ENCODE measurements at places on chromosomes 11 and 22.

- H3K27ac ChIP-seq = peak overlapping the region; percentile 86
- no peak for DNase-seq
- peaks cover 81% of the 10 kb centered on the region for H3K4me1 ChIP-seq
- H3K27me3 ChIP-seq = no peaks in the 10 kb centered on the region
- peaks cover 6% of the 10 kb centered on the region for H3K36me3 ChIP-seq
These were observed 7.5 kb downstream of the SGSM3 start for GRCh38 chr22:40377931-40378330.

- peaks cover 34% of the 10 kb centered on the region for H3K4me1 ChIP-seq
- peaks cover 70% of the 10 kb centered on the region for H3K27me3 ChIP-seq
- no peak for DNase-seq
- no peaks in the 10 kb centered on the region for H3K36me3 ChIP-seq
- no peak overlapping the region for H3K27ac ChIP-seq
- H3K4me3 ChIP-seq = no peak overlapping the region
These were observed 6.0 kb downstream of the ARHGEF12 start for GRCh38 chr11:120342226-120342625.

- DNase-seq = no peak
- no peak overlapping the region for H3K4me3 ChIP-seq
- H3K36me3 ChIP-seq = no peaks in the 10 kb centered on the region
- no peaks in the 10 kb centered on the region for H3K4me1 ChIP-seq
These were observed 46.1 kb upstream of the JAM3 start for GRCh38 chr11:134022748-134023147.

DNA sequence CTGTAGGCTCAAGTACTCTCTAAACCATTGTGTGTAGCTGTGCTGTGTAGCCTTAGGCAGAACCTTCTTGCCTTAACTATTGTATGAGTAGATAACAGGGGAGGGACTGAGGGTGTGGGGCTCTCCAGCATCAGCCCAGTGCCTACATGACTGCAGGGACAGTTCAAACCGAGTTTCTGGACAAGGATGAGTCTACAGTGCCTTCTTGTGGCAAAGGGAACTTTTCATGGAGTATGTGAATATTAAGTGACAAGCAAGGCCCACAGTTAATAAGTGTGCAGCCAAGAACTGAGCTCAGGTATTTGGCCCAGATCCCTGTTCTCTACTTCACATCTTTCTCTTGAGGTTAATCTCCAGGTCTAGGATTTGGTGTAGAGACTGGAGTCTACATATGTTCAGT is 424.4 kb upstream of the LARGE1 start:
- H3K27ac ChIP-seq = no peak overlapping the region
- no peaks in the 10 kb centered on the region for H3K36me3 ChIP-seq
- DNase-seq = no peak

- no peak for DNase-seq
- H3K36me3 ChIP-seq = no peaks in the 10 kb centered on the region
- H3K27me3 ChIP-seq = no peaks in the 10 kb centered on the region
These were observed 19.2 kb upstream of the KDM2A start for GRCh38 chr11:67099831-67100324.

GRCh38 chr22:50544078-50544745 is 1.5 kb upstream of the KLHDC7B start:
- no peaks in the 10 kb centered on the region for H3K27me3 ChIP-seq
- peak overlapping the region; percentile 67 for H3K4me3 ChIP-seq
- peaks cover 37% of the 10 kb centered on the region for H3K4me1 ChIP-seq
- DNase-seq = peak; percentile 80
- peak overlapping the region; percentile 85 for H3K27ac ChIP-seq

DNA sequence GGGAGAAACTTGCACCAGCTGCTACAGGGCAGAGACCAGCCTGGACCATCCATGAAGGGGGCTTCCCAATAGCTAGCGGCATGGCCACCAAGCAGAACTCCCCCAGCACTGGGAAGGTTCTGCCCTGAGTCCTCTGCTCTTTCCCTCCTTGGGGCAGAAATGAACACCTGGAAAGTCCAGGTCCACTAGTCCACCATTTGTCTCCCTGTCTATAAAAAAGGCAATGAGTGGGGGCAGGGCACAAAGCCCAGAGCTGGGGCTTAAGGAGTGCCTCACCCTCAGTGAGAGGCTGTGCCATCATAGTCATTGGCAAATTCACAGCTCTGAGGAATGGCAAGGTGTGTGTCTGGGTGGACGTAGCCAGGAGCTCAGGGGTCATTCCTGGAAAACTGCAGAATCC is 420.3 kb downstream of the SOX6 start:
- no peaks in the 10 kb centered on the region for H3K36me3 ChIP-seq
- no peak for DNase-seq
- H3K27me3 ChIP-seq = no peaks in the 10 kb centered on the region
- H3K4me1 ChIP-seq = no peaks in the 10 kb centered on the region

DNA sequence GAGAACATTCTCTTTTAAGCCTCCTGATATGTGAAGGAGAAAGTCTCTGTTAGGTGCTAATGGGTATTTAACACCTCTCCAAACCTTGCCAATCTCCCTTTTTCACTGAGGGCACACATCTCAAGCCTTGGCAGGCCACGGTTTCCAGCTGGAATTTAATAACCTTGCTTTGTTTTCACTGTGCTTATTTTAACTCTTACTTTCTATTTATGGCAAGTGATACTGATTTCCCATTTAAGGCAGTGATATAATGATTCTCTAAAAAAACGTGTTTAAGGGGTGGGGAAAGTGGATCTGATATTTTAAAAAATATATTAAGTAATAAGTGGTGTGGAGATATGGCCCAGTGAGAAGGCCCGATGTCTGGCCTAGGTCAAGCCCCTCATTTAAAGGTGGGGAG is 1.1 kb upstream of the RASD2 start:
- peaks cover 20% of the 10 kb centered on the region for H3K4me1 ChIP-seq
- peaks cover 49% of the 10 kb centered on the region for H3K27me3 ChIP-seq
- no peak for DNase-seq
- H3K36me3 ChIP-seq = no peaks in the 10 kb centered on the region
- H3K4me3 ChIP-seq = peak overlapping the region; percentile 73

DNA sequence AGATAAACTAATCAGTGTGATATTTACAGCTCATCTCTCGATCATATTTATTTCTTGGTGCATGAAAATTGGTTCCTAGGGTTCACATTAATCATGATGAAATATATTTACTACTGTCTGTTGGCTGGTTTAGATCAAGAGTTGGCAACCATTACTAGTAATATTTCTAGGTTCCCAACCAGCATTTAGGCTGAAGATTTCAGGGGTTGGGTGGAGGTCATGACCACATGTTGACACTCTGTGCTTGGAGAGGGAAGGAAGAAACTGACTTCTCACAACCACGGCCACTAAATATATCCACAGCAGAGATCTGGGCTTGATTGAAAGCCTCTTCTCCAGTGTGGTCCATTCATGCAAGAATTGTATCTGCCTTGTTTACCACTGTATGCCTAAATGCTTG is 87.9 kb downstream of the ALX4 start:
- no peak overlapping the region for H3K4me3 ChIP-seq
- no peak for DNase-seq
- peaks cover 16% of the 10 kb centered on the region for H3K36me3 ChIP-seq
- no peak overlapping the region for H3K27ac ChIP-seq
- H3K27me3 ChIP-seq = no peaks in the 10 kb centered on the region

DNA sequence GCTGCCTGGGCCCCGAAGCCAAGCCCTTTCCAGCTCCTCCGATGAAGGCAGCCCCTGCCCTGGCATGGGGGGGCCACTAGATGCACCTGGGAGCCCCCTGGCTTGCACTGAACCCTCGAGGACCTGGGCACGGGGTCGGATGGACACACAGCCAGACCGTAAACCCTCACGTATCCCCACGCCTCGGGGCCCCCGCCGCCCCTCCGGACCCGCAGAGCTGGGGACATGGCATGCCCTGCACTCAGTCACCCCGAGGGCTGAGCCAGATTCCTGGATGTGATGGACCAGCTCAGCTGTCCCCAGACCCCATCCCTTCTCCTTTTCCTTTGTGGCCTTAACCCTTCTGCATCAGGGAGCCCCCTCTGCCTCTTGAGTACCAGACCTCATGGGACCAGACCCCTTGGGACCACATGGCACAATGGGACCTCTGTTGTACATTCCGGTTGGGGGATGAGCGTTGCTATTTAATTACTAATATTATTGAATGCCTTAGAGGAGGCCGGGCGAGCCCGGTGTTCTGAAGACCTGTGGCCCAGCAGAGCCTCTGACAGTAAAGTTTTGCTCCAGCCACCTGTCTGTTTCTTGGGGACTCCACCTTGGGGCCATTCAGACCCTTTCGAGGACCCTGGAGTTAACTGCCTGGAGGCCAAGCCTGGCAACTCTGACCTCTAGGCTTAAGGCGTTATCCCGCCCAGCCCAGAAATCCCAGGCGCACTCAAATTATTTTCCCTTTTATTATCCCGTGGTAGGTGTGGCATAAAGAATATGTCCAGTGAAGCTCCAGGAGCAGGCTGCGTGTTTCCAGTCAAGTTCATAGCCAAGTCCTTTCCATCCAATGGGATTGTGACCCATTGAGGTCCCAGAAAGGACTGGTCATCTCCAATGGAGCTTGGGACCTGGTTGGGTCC is 3.0 kb downstream of the RASL10A start:
- no peaks in the 10 kb centered on the region for H3K36me3 ChIP-seq
- peaks cover 21% of the 10 kb centered on the region for H3K4me1 ChIP-seq
- peak overlapping the region; percentile 89 for H3K27ac ChIP-seq
- DNase-seq = no peak
- peak overlapping the region; percentile 65 for H3K4me3 ChIP-seq

DNA sequence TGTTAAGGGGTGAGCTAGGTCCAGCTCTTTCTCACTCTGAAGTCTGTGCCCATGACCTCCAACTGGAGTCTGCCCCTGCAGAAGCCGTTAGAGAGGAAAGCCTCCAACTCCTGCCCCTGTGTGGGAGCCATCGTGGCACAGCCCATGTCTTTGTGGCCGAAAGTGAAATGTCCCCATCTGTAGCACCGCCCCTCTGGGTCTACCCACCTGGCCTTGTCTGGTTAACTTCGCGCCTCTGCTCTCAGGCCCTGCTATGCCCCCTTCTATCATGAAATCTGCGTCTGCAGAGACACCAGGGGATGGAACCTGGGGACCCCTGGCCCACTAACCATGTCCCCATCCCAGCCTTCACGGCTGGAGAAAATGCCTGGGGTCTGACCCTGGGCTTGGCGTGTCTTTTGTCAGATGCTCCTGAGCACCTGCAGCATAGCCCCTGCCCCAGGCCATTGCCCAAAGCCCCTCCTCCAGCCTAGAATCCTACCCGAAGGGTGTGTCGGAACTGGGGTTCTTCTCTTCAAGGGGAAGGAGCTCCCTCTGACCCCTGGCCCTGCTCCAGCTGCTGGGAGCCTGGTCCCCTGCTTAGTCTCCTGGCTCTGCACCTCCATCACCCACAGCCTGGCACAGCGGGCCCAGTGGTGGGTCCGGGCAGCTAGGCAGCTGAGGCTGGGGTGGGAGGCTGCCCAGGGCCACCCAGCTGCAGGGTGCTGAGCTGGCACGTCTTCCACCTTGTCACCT is 35.8 kb upstream of the HMOX1 start:
- DNase-seq = no peak
- H3K27me3 ChIP-seq = no peaks in the 10 kb centered on the region
- no peak overlapping the region for H3K4me3 ChIP-seq
- no peaks in the 10 kb centered on the region for H3K36me3 ChIP-seq

DNA sequence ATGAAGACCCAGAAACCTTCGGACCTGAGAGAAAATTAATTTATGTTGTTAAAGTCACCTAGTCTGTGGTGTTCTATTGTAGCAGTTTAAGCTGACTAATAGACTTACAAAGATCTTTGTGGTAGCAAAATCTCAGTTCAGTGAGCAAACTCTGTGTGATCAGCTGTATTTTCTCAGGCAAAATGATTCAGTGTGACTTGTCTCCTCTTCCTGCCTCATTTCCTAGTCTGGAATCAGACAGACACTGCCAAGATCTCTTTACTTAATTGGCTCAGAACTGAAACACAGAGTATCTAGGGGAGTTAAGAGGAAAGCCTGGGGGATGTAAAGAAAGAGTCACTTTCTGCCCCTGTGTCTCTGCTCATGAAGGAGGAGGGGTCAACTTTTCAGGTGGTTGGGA is 564.7 kb downstream of the KCNA4 start:
- H3K27me3 ChIP-seq = no peaks in the 10 kb centered on the region

DNA sequence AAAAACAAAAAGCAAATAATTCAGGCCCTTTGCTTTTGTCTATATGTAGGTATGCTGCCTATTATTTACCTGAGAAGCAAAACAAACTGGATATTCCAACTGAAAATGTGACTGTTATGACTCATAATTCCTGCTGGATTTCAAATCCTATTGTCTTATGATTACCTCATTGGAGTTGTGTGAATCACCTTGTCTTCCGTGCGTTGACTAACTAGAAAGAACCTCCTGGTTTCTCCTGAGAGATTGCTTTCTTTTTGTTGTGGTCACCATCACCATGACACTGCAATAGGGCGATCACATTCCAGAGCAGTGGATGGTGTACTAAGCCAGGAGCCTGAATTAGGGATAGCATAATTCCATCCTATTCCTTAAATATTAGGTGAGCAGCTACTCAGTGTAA is 23.0 kb upstream of the EXPH5 start:
- H3K36me3 ChIP-seq = no peaks in the 10 kb centered on the region
- no peak for DNase-seq
- H3K4me3 ChIP-seq = no peak overlapping the region
- peaks cover 17% of the 10 kb centered on the region for H3K27me3 ChIP-seq
- no peaks in the 10 kb centered on the region for H3K4me1 ChIP-seq

GRCh38 chr11:67400942-67401494 is 640 bp downstream of the PPP1CA start:
- H3K36me3 ChIP-seq = peaks cover 9% of the 10 kb centered on the region
- H3K4me1 ChIP-seq = peaks cover 31% of the 10 kb centered on the region
- DNase-seq = no peak
- H3K27ac ChIP-seq = peak overlapping the region; percentile 61
- H3K4me3 ChIP-seq = peak overlapping the region; percentile 81

- H3K36me3 ChIP-seq = no peaks in the 10 kb centered on the region
- H3K27me3 ChIP-seq = peaks cover 39% of the 10 kb centered on the region
- H3K4me1 ChIP-seq = peaks cover 9% of the 10 kb centered on the region
- no peak overlapping the region for H3K4me3 ChIP-seq
- H3K27ac ChIP-seq = no peak overlapping the region
These were observed 3.8 kb downstream of the KCNC1 start for GRCh38 chr11:17738151-17738973.

DNA sequence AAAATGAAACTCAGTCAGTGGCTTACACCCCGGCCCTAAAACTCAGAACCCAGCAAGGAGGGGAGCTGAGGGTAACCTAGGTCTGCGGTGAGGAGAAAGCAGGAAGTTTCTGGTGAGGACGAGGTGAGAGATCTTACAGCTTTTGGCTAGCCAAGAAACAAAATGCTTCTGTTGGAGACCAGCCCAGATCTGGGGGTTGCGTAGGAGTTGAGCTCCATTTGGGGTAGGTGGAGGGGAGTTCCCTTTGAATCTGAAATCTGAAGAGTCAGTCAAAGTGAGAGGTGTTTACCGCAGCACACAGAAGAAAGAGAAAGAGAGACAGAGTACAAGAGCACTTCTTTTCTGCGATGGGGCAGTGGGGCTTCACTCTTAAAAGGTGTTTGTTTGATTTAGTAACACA is 29.6 kb downstream of the EHF start:
- H3K4me3 ChIP-seq = no peak overlapping the region
- H3K27me3 ChIP-seq = no peaks in the 10 kb centered on the region
- H3K4me1 ChIP-seq = peaks cover 7% of the 10 kb centered on the region
- DNase-seq = no peak
- no peaks in the 10 kb centered on the region for H3K36me3 ChIP-seq

Measured in naive B cell (primary cell).